ENCODE measurements at places on chromosomes 4 and X. TPM values are rescaled to one million over a fixed set of nuclear protein-coding genes. Genes with fewer than 3 reads are reported as not detected.

DNA sequence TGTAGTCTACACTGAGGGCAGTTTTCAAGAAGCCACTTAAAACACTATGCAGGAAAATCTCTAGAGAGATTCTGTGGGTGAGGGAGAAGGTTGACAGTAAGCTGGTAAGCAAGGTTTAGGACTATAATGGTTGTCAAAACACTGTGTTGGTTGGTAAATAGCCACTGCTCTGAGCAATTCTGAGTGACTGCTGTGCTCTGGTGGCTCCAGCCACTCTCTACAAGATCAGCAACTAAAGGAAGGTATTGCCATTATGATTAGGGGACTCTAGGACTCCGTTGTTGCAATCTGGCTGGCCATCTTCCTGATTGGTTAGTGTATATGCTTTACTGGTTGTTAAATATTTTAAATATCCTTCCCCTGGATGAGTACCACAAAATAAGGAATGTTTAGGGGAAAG lies 5.5 kb upstream of the FAM47E start:
- DNase-seq = no peak

- DNase-seq = no peak
Measured at GRCh38 chr4:118761397-118762016, 74.4 kb downstream of the SEC24D start.

- no peak for DNase-seq
Measured at GRCh38 chr4:127533028-127533700, 99.6 kb upstream of the INTU start.

MAGEA1 gene
- not detected for total RNA-seq

GRCh38 chr4:94934201-94934600 lies 176.4 kb downstream of the BMPR1B start:
- no peak for DNase-seq

PITX2 gene
- 7.5 TPM for total RNA-seq

UGT2A1 gene
- total RNA-seq = 0.26 TPM

KCNIP4 gene
- total RNA-seq = not detected

- DNase-seq = no peak
Measured at GRCh38 chr4:128427832-128428366, 140.3 kb upstream of the PGRMC2 start.

AR gene
- total RNA-seq = 3.5 TPM

BOD1L1 gene
- 32.7 TPM for total RNA-seq

DNA sequence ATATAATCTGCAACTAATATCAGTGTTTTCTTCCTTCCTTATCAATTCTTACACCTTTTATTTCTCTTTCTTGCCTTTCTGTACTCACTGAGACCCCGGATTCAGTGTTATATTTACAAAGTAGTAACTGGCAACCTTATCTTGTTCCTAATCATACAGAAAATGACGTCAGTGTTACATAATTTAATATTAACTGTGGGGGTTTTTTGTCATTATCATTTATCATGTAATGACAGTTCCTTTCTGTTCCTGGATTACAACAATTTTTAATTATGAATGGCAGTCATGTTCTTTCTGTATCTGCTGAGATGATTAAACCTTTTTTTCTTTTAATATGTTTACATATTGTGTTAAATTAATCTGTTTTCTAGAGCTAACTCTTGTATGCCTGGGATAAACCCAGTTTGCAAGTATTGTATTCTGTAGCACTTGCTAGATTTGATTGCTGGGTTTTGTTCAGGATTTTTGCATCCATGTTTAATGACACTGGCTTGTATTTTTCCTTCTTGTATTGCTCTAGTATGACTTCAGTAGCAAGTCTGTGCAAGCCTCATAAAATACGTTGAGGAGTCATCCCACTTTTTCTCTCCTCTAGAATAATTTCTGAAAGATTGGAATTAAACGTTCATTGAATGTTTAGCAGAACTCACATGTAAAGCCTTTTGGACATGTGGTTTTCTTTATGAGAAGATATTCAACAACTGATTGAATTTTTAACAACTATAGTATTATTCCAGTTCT lies 10.4 kb upstream of the HSPA4L start:
- DNase-seq = no peak

GRCh38 chr4:81527709-81528108 lies 56.0 kb upstream of the RASGEF1B start:
- DNase-seq = no peak

DNA sequence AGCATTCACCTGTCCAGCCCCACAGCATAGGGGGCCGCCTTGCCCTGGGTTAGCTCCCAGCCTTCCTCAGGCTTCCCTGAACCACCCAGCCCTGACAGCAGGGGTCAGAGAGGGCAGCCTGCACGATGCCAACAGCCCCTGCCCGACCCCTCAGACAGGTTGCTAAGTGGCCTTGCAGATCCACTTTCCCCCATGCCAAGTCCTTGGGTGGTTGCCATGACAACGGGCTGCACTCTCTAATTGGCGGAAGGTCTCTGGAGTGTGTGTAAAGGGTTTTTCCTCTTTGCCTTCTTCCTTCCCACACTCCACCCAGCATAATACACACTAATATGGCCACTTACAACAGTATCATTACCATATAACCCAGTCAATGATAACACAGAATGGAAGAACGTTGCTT lies 99.6 kb upstream of the AFAP1 start:
- DNase-seq = no peak

DNA sequence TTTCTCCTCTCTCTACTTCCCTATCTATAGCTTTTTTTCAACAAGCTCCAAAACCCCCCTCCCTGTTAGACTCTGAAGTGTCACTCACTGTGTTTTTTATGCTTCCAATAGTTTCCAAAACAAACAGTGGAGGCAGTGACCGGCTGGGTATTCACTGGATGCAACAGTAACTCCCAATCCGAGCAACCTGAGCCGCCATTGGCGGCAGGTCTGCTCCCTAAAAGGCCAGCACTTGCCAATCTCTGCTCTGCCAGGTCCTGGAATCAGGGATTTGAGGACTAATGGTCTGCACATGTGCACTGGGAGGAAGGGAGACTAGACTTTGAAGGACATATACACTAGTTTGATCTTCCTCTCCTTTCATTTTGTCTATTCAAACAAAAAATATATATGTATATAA lies 7.1 kb downstream of the TBX22 start:
- DNase-seq = no peak

DNA sequence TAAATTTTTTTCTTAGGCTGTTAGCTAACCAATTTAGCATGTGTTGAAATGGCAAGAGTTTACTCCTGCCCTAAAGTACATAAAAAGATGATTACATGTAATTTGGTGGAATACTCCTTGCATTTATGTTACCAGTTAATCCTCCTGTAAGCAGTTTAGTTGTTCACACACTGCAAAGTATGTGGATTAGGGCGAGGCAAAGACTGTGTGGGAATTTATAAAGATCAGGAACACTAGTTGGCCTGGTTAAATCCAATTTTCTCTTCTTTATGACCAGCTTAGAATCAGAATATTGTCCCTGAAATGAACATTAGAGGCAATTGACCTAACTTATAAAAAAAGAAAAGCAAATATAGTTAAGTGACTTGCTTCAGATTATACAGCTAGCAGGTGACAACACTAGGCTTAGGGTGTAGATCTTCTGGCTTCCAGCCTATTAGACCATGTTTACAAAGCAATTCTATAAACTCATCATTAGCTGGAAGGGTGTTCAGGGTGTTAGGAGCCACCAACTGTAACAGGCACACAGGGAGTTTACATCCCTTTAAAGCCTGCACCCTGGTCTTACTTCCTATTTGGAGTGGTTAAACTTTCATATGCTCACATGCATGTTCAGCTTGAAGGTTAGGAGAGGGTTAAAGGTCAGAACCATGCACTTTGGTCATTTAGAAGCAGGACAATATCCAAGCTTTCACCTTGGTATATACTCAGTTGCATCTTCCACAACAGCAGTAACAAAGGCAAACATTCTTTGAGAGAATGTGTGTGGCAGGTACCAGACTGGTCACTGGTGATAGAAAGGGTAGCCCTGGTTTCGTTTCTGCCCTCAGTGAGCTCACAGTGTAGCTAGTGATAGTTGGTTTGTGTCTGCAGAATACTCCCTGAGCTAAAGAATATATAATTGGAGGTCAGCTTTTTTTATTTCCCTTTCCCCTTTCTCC lies 72.6 kb downstream of the GC start:
- DNase-seq = no peak

DNA sequence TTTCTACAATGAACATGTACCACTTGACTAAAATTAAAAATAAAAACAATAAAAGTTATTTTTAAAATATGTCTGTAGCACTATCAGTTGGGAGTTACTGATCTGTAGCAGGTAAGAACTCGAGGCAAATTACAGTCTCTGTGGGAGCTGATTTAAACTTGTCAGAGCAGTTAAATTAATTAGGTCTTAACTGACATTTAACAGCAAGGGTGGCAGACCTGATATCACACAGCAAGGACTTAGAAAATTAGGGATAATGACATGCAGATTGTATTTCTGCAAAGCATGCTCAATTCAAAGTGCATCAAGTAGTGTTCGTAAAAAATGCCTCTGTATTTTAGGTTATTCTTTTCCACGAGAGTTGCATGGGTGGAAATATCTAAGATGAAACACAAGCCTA lies 208.9 kb downstream of the SPATA18 start:
- DNase-seq = no peak

- no peak for DNase-seq
Measured at GRCh38 chr4:77821775-77822174, 2.6 kb upstream of the CNOT6L start.

L1CAM gene
- total RNA-seq = 19.9 TPM

FAAH2 gene
- 6.9 TPM for total RNA-seq

GPRIN3 gene
- total RNA-seq = 0.48 TPM

GRCh38 chr4:122652379-122652778 lies 31.5 kb upstream of the IL21 start:
- DNase-seq = no peak

DNA sequence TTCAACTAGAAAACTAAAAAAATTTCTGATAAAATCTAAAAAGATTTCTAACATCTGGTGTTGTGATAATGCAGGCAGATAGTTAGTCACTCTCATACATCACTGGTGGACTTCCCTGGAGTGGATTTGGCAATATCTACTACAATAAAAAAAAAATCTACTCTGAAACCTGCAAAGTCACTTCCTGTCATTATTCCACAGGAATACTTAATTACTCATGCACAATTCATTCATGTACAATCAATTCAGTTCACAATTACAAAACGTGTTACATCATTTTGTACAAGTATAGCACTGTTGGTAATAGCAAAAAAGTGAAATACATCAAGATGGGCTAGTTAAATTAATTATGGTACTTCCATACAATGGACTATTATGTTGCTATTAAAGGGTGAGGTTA lies 16.5 kb upstream of the RHOH start:
- DNase-seq = no peak

GRCh38 chr4:187268940-187269339 lies 545.3 kb upstream of the FAT1 start:
- no peak for DNase-seq

GRCh38 chr4:11293866-11294265 lies 134.8 kb downstream of the HS3ST1 start:
- no peak for DNase-seq

GRCh38 chrX:110258552-110258951 lies 59.3 kb downstream of the AMMECR1 start:
- no peak for DNase-seq

Data from H9 (cell line).